Stimulated activated CD4-positive, alpha-beta T cell treated with anti-CD3 and anti-CD28 coated beads, Interleukin-12 subunit alpha, Interleukin-12 subunit beta, amount 100 ng/mL, for 48 hours (primary cell): ENCODE measurements at places on chromosomes 12 and 14.

DNA sequence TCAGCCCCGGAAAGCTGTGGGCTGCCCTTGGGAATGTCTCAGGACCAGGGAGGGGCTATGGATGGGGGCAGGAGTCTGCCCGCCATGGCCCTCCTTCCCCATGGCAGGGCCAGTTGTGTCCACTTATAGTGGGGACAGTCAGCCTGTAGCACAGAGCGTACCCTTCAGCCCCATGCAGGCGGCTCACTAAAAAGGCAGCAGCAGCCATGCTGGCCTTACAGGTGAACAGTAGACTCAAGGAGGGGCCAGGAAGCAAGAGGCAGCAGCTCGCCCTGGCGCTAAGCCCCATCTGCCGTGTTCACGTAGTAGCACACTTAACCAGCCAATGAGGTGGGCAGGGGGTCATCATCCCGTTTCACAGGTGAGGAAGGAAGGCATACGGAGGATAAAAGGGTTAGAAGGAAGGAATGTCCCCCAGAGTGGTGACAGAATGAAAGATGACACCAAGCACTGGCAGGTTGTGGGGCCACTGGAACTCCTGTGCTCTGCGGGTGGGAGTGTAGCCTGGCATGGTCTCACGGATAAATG, 52.7 kb downstream of the FAM222A start:
- DNase-seq = no peak

DNA sequence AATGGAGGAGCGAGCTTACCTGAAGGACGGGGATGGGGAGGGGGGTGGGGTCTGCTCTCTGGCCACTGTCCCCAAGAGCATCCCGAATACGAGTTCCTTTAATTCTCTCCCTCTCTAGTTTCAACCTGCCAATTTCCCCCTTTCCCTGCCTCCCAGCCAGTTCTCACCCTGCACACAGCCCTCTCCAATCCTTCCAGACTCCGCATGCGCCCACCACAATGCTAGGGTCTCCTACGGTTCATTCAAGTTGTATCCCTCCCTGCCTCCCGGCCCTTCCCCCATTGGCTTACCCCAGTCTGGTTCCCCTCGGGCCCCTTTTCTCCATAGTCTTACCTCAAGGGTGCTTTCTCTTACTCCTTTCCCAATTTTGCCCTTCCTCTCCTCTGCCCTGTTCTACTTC, 708 bp upstream of the IGFBP6 start:
- no peak for DNase-seq

- DNase-seq = no peak
Observed at GRCh38 chr12:107718606-107719005, 33.0 kb downstream of the PWP1 start.

GRCh38 chr14:104020471-104020870, 65.0 kb upstream of the ASPG start:
- no peak for DNase-seq

GRCh38 chr12:6884539-6884938, 11.4 kb upstream of the SPSB2 start:
- DNase-seq = no peak
